ENCODE measurements at places on chromosomes 6 and 20.

DNA sequence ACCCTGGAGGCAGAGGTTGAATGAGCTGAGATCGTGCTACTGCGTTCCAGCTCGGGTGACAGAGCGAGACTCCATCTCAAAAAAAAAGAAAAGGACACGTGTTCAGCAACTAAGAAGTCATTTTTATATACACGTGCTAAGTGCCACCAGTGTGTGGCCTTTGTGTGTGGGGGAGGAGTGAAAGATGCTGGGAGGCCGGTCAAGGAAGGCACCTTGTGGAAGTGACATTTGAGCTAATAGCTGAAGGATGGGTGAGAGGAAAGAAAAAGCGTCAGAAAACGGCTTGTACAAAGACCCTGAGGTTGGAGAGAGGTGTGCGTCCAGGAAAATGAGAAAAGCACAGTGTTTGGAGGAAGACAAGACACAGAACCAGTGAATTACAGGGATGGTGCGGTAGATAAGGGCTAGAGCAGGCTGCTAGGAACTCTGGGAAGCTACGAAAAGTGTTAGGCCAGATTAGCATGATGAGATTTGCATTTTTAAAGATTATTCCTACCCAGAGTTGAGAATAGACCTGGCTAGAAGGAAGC lies 11.6 kb downstream of the RREB1 start:
- DNase-seq = no peak

- DNase-seq = no peak
Measured at GRCh38 chr6:21771626-21772320, 178.2 kb downstream of the SOX4 start.

- no peak for DNase-seq
Measured at GRCh38 chr6:108165714-108166663, at the start of gene NR2E1. Gene NR2E1, plus strand, starts transcription at chr6:108166022. Its CDS starts 744 bp downstream, at chr6:108166766.

GRCh38 chr6:130018744-130019325 lies 454 bp downstream of the L3MBTL3 start:
- DNase-seq = no peak
